Heart right ventricle (tissue), 16 donors: ENCODE measurements at places on chromosomes 1 and 21. TPM values are rescaled to one million over a fixed set of nuclear protein-coding genes. Genes with fewer than 3 reads are reported as not detected.

NPPB gene
- 265 TPM for total RNA-seq

PPM1J gene
- 7.0 TPM for total RNA-seq

MTARC1 gene
- 11.9 TPM for total RNA-seq

SUCO gene
- 22.7 TPM for total RNA-seq

TRNAU1AP gene
- total RNA-seq = 18.7 TPM

FAM177B gene
- total RNA-seq = not detected

BRDT gene
- 0.06 TPM for total RNA-seq

MX2 gene
- 11.2 TPM for total RNA-seq

DNA sequence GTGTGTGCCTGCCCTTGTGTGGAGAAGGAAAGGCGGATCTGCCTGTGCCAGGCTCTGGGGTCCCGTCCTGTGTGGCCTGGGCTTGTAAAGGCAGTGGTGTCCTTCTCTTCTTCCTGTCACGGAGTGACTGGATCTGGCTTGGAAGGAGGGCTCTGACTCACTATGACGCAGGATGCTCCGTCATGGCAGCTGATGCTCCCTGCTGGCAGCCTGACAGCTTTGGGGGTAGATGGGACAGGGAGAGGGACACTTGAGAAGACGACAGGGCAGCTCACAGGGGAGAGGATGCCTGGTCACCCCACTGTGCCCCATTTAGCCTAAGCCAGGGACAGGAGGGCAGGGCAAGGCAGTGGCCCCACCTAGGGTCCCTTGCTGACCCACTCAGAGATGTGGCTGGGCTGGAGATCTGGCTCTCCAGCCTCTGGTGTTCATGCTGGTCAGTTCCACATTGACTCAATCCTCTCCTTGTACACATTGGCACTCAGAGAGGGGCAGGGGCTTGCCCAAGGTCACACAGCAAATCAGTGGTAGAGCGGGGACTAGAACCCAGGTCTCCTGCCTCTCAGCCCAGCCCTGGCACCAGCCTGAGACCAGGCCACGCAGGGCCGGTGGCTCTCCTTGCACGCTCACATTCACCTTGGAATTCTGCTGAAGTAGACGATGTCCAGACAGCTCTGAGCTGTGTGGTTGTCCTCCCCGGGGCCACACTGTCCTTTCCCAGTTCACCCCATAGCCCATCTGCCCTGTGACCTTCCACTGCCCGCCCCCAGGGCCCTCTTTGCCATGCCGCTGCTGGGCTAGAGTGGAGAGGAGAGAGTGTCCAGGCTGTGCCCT, 2.8 kb upstream of the FAM131C start:
- H3K4me3 ChIP-seq = no peak overlapping the region
- H3K4me1 ChIP-seq = peaks cover 40% of the 10 kb centered on the region
- peak; percentile 51 for DNase-seq
- H3K27ac ChIP-seq = peak overlapping the region; percentile 56
- no peaks in the 10 kb centered on the region for H3K27me3 ChIP-seq
- H3K36me3 ChIP-seq = no peaks in the 10 kb centered on the region

DNA sequence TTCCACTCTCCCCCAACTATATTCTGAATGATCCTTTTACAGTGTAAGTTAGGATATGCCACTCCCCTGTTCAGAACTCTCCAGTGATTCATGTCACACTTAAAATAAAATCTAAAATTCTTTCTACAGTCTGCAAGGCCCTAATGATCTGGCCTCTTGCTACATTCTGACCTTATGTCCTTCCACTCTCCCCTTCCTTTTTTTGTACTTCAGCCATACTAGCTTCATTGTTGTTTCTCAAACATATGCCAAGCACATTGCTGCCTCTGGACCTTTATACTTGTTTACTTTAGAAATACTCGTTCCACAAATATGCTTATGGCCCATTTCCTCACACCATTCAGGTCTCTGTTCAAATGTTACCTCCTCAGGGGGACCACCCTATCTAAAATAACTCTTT, 14.8 kb upstream of the PSMA5 start:
- H3K27ac ChIP-seq = no peak overlapping the region
- no peak for DNase-seq
- H3K27me3 ChIP-seq = peaks cover 25% of the 10 kb centered on the region
- H3K4me1 ChIP-seq = no peaks in the 10 kb centered on the region
- H3K4me3 ChIP-seq = no peak overlapping the region

- peak overlapping the region; percentile 82 for H3K27ac ChIP-seq
- no peaks in the 10 kb centered on the region for H3K36me3 ChIP-seq
- peaks cover 47% of the 10 kb centered on the region for H3K4me1 ChIP-seq
- peak; percentile 37 for DNase-seq
- H3K4me3 ChIP-seq = peak overlapping the region; percentile 13
Observed at GRCh38 chr1:218459450-218459849, 114.3 kb downstream of the TGFB2 start.

GRCh38 chr1:8938232-8938999, 7.3 kb upstream of the CA6 start:
- H3K4me3 ChIP-seq = no peak overlapping the region
- H3K27ac ChIP-seq = no peak overlapping the region
- no peaks in the 10 kb centered on the region for H3K36me3 ChIP-seq
- no peaks in the 10 kb centered on the region for H3K27me3 ChIP-seq
- no peak for DNase-seq

DNA sequence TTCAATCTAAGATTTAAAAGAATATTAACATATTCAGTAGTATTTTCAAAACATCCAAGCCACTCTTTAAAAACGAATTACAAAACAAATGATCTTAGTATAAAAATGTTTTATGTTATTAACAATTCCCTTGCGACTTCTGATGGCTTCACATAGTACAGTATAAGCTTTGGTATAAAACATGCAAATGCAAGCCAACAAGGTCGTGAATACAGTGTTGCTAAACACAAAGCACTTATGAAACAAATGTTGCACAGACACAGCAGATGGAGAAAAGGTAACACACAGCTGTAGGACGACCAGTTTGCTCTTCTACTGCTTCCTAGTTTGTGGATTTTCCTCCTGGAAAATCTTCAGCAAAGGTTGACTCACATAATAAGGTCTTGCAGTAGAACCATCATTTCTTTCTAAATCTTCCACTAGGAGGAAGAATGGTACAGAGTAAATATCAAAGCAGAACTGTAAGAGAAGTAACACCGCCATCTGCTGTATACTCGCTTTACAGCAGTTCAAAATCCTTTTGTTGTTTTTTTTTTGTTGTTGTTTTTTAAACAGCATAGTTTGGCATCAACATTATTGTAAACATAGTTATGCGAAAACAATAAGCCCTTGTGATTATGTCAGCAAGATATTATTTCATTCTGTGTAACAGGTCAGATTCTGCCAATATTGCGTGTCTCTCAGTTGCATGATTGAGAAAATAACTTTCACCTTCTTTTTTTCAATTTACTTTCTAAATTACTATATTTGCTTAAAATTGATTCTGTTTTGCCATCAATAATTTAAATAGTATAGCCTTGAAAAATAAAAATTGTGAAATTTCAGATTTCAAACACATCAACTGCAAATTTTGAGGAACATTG, 69.5 kb downstream of the LHX8 start:
- DNase-seq = no peak
- H3K4me3 ChIP-seq = no peak overlapping the region
- no peaks in the 10 kb centered on the region for H3K4me1 ChIP-seq
- no peaks in the 10 kb centered on the region for H3K27me3 ChIP-seq
- no peaks in the 10 kb centered on the region for H3K36me3 ChIP-seq

- H3K4me1 ChIP-seq = peaks cover 11% of the 10 kb centered on the region
- H3K4me3 ChIP-seq = no peak overlapping the region
- H3K27me3 ChIP-seq = no peaks in the 10 kb centered on the region
- peak; percentile 66 for DNase-seq
- no peak overlapping the region for H3K27ac ChIP-seq
Observed at GRCh38 chr1:221612047-221612777, 129.7 kb downstream of the DUSP10 start.

GRCh38 chr1:152976688-152977087, 6.2 kb downstream of the SPRR4 start:
- H3K4me3 ChIP-seq = no peak overlapping the region
- no peak for DNase-seq
- H3K4me1 ChIP-seq = no peaks in the 10 kb centered on the region
- H3K36me3 ChIP-seq = no peaks in the 10 kb centered on the region
- no peak overlapping the region for H3K27ac ChIP-seq

DNA sequence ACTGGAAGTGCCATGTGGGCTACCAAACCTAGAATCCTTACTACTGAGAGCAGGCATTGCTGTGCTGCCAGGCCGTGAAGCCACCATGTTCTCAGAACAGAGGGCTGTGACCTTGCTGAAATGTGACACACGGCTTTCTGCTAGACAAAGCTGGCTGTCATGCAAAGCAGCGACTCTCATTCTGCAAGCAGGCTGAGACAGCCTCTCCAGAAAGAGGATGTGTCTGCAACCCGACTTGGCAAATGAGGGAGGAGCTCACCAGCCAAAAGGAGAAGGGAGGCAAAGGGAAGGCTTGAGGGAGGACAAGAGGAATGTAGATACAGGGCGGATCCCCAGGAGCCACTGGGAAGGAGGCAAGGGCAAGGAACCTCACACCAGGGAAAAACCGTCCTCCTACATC, 85.7 kb upstream of the KRTAP19-8 start:
- no peaks in the 10 kb centered on the region for H3K36me3 ChIP-seq
- no peak overlapping the region for H3K4me3 ChIP-seq
- no peak overlapping the region for H3K27ac ChIP-seq

- no peaks in the 10 kb centered on the region for H3K27me3 ChIP-seq
- H3K4me1 ChIP-seq = peaks cover 11% of the 10 kb centered on the region
- H3K27ac ChIP-seq = no peak overlapping the region
- no peak for DNase-seq
- H3K36me3 ChIP-seq = no peaks in the 10 kb centered on the region
- no peak overlapping the region for H3K4me3 ChIP-seq
Observed at GRCh38 chr1:10939654-10940450, 72.6 kb upstream of the TARDBP start.

GRCh38 chr1:62794053-62794452, 10.1 kb downstream of the ATG4C start:
- no peak for DNase-seq
- H3K4me3 ChIP-seq = no peak overlapping the region

DNA sequence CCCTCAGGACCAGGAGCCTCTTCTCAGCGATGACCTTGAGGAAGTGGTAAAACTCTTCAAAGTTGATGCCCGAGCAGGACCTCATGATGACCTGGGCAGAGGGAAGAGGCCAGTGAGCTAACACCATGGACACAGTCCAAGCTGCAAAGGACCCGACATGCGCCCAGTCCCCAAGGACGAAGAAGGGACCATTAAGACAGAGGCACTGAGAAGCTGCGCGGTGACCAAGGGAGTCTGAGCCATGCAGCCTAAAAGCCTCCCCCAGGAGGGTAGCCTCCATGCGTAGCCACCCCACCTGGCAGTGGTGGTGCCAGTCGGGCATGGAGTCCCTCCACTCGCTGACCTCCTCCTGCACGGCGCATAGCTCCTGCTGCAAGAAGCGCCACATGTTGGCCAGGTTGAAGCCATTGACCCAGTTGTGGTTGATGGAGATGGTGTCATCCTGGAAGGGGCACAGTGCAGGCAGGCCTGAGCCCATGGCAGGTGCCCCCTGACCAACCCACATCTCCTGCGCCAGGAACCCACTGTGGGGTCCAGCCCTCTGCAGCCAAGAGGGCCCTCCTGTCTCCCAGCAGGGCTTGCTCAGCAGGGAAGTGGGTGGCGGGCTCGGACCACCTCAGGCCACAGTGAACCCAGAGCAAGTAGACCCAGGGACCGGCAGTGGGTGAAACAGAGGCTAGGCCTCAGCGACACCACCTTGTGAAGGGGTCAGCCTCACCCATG, 2.4 kb downstream of the JMJD4 start:
- no peak for DNase-seq
- H3K4me3 ChIP-seq = no peak overlapping the region
- no peak overlapping the region for H3K27ac ChIP-seq
- no peaks in the 10 kb centered on the region for H3K36me3 ChIP-seq
- no peaks in the 10 kb centered on the region for H3K27me3 ChIP-seq

- no peaks in the 10 kb centered on the region for H3K36me3 ChIP-seq
- peaks cover 25% of the 10 kb centered on the region for H3K4me1 ChIP-seq
- DNase-seq = no peak
- H3K27me3 ChIP-seq = no peaks in the 10 kb centered on the region
- H3K4me3 ChIP-seq = no peak overlapping the region
Observed at GRCh38 chr1:44237721-44238457, 24.6 kb downstream of the DMAP1 start.

GRCh38 chr1:32470991-32471694, 6.3 kb downstream of the ZBTB8B start:
- peaks cover 39% of the 10 kb centered on the region for H3K27me3 ChIP-seq
- no peak for DNase-seq
- no peaks in the 10 kb centered on the region for H3K4me1 ChIP-seq
- H3K27ac ChIP-seq = no peak overlapping the region

- H3K36me3 ChIP-seq = no peaks in the 10 kb centered on the region
- peaks cover 33% of the 10 kb centered on the region for H3K4me1 ChIP-seq
- H3K27ac ChIP-seq = peak overlapping the region; percentile 81
- DNase-seq = peak; percentile 59
- H3K4me3 ChIP-seq = no peak overlapping the region
- H3K27me3 ChIP-seq = no peaks in the 10 kb centered on the region
Observed at GRCh38 chr1:167797015-167797414, 75.2 kb downstream of the MPZL1 start.

DNA sequence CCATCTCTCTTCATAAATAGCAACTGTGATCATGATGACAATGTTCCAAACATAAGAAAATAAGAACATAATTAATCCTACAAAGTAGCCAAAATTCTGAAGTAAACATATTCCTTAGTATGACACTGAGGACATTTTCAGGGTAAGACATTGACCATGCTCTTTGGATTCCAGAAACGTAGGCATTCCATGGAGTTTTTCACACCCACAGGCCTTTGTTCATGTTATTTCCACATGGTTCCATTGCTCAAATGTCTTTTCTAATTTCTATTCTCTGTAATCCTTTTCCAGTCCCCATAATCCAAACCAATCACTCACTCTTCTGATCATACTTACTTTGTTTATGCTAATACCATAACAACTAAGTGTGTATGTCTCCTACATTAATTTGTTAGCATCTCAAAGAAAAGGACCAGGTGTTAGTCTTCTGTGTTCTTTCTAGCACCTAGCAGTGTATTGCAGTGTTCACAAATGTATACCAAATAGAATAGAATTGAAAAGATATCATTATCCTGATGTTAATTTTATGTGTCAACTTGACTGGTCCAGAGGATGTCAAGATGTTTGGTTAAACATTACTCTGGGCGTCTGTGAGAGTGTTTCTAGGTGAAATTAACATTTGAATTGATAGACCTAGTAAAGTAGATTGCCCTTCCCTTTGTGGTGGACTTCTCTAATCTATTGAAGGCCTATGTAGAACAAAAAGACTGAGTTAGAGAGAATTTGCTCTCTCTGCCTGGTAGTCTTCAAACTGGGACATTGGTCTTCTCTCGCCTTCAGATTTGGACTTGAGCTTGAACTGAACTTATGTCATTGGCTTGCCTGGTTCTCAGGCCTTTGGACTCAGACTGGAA, 516.6 kb downstream of the PTPRC start:
- DNase-seq = no peak
- no peak overlapping the region for H3K27ac ChIP-seq
- H3K27me3 ChIP-seq = no peaks in the 10 kb centered on the region
- no peak overlapping the region for H3K4me3 ChIP-seq
- no peaks in the 10 kb centered on the region for H3K36me3 ChIP-seq

DNA sequence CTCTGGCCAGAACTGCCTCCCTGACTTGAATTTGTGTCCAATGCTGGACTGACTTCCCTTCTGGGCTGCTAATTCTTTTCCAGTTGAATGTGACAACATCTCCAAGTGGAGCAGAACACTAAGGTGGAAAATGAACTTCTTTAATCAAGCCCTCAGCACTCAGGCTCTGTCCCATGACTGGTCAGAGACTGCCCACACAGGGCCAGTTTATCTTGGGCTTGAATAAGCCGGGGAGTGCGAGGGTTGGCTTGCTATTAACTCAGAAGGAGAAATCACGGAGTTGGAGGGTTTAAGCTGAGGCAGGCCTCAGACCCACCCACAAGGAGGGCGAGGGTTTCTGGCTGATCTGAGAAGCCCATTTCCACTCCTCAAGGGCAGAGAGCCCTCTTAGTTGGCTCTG, 12.4 kb downstream of the KCNA10 start:
- no peaks in the 10 kb centered on the region for H3K27me3 ChIP-seq
- H3K27ac ChIP-seq = no peak overlapping the region
- H3K36me3 ChIP-seq = no peaks in the 10 kb centered on the region
- peaks cover 10% of the 10 kb centered on the region for H3K4me1 ChIP-seq
